ENCODE measurements at places on chromosomes 16 and 17.
A peak's percentile ranks its signal among the peaks of the same experiment; 100 is the strongest.

GRCh38 chr16:12455287-12455798 is 348.3 kb downstream of the CPPED1 start:
- peak; percentile 12 for DNase-seq

GRCh38 chr16:80174416-80174815 is 366.4 kb upstream of the DYNLRB2 start:
- DNase-seq: no peak

DNA sequence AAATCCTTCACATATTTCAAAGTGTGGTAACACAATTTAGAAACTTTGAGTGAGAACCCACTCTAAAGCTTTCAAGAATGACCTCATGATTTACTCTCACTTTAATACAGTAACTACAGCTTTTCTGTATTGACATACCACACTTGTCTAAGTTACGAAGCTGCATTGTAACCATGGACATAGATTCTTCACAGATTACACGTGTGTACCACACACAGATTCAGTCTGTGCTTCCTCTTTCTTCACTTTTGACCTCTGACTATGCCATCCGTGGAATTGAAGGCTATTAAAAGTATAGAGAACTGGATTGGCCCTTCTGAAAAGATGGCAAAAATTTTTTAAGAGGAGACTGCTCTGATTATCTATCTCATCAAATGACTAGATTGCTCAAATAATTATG is 172.7 kb downstream of the TANC2 start:
- DNase-seq: no peak

DNA sequence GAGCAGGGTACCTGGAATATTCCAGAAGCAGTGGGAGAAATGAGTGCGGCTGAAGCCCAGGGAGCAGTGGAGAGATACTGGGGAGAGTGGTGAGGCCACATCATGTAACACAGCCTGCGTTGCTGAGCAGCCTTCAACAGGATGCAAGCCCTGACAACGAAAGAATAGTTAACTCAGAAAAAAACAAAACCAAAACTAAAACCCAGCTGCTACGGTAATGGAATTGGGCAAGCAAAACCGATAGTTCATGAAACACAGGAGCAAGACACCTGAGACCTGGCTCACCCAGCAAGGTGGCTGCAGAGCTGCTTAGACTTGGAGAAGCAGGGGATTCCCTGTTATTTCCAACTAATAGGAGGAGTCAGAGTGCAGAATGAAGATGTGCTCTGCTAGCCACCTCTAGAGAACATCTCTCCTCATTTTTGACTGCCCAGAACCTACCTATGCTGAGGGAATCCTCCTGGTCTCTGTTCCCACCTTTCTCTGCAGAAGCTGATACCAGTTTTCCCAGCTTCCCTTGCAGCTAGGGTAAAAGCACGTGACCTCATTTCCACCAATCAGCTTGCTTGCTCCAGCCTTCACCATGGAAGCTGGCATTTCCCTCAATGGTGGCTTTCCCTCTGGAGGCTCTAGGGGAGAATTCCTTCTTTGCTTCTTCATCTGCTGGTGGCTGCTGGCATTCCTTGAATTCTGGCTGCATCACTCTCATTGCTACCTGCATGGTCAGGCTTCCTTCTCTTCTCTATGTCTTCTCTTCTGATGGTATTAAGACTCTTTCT is 59.4 kb upstream of the XYLT1 start:
- no peak for DNase-seq

DNA sequence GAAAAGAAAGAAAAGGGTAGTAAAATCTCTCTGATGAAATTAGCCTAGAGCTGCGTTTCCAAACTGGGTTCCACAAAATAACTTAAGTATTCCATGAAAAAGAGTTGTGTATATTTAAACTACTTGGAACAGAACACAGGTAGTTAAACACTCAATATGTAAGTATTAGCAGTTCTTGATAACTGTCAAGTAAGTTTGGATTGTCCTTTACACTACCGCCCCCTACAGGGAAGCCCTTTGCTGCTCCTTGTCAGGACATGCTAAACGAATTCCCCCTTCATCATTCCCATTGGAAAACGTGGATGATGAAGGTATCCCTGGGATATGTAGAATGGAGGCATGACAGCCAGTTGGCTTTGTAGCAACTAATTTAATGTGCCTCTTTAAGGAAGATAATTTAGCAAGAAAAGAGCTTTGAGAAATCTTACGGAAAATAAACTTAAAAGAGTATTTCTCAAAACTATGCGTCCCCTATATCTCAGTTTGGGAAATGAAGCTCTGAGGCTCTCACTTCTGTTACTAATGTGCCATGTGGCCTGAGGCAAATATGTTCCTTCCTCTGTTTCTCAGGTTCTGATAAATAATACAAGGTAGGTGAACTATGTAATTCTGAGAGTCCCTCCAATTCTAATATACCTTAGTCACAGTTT is 18.8 kb downstream of the NCBP3 start:
- DNase-seq: peak; percentile 43

DNA sequence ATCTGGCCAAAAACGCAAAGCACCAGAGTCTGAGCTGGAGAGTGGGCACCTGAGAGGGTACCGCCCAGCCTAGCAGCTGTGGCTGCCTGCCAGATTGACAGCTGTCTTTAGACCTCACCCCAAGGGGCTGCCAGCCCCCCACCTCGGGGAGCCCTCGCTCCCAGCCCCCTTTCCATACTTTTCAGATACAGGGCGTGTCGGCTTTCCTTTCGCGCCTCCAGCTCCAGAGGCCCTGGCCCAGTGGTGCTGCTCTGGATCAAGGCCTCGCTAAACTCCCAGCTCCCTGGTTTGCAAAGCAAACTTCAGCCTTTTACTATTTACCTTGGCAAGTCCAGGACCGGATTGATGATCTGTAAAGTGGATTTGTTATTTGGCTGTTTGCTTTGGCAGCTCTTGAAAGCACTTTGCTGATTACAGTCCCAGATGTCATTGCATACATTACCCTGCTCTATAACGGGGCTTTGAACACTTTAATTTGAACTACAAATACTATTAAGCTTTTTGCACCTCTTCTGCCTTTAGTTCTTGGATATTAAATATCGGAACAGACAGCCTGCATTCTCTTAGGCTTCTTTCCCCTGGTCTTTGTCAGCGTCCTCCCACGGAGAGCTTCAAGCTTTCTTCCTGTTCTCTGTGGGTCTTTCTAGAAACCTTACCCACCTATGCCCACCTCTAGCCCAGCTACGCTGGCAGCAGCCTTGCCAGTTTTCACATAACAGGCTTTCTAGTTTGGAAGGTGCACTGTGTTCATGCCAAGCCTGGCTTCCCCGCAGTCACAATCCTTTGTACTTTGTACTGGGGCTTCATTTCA is 63.6 kb upstream of the TBX2 start:
- DNase-seq: no peak

DNA sequence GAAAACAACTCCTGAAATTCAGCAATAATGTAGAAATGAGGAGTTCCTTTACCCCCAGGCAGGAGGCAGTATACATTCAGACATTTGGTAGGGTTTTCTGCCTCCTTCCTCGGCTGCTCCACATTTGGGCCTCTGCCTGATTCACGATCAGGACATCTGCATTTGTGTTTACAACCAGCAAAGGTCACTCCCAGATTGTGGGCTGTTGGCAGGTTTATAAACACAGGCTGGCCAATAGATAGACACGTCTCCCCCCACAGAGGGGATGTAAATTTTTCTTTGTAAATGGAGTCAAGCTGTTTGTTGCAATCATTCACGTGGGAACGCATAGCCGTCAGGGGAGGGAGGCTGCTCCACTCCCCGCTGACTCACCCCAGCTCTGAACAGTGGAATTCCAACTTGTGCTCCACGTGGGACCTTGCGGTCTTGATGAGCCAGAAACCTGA is 252.1 kb upstream of the N4BP1 start:
- no peak for DNase-seq

GRCh38 chr16:11774065-11774626 is 22.9 kb downstream of the ZC3H7A start:
- DNase-seq: no peak

- no peak for DNase-seq
These were observed 55.7 kb downstream of the CENPV start for GRCh38 chr17:16297367-16298139.

DNA sequence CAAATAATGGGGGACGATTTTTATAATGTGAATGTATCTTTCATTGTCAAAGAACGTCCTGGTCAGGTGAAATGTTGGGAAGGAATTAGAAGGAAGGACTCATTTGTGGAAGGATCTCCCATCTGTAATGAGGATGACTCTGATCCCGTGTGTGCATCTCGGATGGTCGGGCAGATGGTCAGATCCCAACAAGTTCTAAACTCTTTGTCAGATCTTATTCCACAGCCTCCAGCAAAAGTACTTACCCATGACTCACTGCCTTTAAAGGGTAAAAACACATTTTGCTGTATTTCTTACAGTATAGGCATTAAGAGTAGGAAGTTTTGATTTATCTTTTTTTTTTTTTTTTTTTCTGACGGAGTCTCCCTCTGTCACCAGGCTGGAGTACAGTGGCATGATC is 539 bp upstream of the KRTAP4-8 start:
- no peak for DNase-seq

- DNase-seq: no peak
These were observed 71.5 kb upstream of the N4BP1 start for GRCh38 chr16:48681520-48681919.

DNA sequence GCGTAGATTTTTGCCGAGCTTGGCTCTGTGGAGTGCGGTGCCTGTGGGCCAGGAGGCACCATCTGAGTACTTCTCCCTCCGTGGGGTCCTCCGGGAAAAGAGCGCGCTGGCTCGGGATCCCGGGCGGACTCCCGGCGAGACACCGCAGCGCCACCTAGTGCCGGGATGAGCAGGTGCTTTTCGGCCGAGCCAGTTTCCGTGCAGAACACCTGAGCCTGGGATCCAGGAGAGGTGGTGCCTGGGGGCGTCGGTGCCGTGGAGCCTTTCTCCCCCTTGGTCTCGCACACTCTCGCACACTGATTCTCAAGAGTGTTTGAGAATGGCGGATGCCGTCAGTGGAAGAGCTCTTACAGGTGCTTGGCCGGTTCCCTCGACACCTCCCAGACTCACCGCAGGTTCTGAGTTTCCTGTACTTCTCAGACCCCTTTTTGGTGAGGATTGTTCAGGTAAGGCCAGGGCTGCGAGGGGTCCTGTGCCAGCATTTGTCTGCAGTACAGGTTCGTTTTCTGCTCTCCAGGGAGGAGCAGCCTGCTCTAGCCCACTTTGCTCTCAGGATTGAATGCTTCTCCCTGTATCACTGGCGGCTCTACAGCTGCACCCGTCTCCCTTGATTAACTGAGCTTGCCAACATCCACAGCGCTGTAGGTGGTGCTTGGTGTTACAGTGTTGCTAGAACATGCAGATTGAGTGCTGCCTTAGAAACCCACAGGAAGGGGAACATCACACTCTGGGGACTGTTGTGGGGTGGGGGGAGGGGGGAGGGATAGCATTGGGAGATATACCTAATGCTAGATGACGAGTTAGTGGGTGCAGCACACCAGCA is 23.3 kb downstream of the TBCD start:
- DNase-seq: no peak
